ENCODE measurements at places on chromosomes 4 and X.

GRCh38 chrX:22974616-22975015 is 25.1 kb upstream of the DDX53 start:
- no peak for DNase-seq

DNA sequence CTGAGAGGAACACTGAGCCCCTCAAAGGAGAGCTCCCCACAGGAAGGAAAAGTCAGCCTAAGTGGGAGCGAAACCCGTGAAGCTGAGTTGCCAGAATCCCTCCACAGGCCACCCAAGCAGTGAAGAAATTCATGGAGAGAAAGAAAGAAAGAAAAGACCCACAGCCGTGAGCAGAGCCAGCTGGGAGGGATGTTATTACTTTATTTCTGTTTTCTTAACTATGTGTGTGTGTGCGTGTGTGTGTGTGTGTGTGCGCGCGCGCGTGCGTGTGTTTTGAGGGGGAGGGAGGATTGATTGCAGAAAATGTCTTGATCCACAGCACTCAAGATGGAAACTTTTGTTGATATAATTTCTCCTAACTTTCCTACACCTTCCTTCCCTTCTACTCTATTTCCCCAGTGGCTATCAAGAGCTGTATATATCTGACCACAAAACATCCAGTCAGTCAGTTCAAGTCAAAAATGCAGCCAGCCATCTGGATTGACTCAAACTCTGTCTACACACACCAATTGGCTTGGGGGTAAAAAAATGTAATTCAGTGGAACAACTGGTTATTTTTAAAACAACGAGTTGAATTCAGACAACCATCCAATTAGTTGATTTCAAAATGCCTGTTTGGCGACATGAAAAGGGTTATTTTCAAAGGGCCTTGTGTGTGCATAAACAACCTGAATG is 13.8 kb upstream of the GPC3 start:
- no peak for DNase-seq

GRCh38 chrX:9707306-9708033 is 58.2 kb downstream of the GPR143 start:
- no peak for DNase-seq

DNA sequence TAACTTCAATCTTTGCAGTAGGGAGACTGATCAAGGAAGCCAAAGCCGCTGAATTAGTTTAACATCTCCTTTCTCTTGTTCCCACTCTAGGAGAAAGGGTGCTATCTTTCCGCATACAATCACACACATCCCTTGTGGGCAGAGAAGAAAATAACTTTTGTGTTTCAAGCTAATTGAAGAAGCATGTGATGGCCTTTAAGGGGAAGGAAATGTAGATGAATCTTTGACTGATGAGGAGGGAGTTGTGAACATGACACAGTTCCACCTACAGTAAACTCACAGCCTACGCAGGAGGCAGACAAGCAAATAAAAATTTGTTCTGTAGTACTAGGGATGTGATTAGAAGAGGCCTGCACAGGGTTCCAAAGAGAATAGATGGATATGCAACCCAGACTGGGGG is 14.7 kb upstream of the SPATA4 start:
- no peak for DNase-seq
